Dermis blood vessel endothelial cell (primary cell): ENCODE measurements at places on chromosomes 2 and 18. TPM values are rescaled to one million over a fixed set of nuclear protein-coding genes. Genes with fewer than 3 reads are reported as not detected.

- peak; percentile 7 for DNase-seq
Observed at GRCh38 chr2:3779496-3780049, 76.2 kb downstream of the DCDC2C start.

DNA sequence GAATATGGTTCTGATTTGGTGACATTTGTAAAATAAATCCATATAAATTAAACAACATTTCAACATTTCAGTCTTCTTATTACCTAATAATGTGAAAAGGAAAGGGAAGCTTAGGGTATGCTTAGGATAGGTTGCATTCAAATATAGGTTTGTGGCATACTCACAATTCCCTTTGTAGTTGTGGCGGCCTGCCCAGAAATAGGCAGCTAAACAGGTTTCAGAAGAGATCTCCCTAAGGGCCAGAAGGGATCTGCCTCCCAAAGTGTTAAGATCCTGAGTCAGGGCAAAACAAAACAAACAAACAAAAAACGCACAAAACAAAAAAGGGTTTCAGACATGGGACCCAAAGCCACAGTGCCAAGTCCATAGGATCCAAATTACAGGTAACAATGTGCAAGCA, 41.4 kb upstream of the TCF7L1 start:
- no peak for DNase-seq

DNA sequence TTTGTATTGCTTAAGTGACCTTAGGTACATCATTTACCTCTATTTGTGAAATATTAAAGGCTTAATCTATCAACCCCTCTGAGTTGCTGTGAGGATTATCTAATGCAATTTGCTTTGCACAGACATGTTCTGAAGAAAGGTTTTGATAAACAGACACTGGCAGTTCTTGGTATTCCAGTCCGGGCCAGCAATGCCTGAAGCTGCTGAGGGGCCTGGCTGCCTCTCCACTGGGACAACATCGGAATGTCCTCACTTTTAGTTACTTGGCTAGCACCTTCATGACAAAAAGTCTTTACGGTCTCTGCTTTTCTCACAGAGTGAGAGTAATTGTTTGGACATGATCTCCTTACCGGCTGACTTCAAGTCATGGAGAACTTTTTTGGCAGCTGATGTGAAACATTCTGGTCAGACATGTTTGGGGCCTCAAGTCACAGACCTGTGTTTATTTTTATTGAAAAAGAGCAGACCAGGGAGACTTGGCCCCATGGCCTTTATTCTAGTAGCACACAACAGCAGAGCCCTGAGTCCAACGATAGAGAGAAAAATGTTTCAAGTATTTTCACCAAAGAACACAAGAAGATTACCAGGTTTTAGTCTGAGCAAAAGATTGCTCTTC, 1112.3 kb upstream of the FANCL start:
- DNase-seq: no peak

DNA sequence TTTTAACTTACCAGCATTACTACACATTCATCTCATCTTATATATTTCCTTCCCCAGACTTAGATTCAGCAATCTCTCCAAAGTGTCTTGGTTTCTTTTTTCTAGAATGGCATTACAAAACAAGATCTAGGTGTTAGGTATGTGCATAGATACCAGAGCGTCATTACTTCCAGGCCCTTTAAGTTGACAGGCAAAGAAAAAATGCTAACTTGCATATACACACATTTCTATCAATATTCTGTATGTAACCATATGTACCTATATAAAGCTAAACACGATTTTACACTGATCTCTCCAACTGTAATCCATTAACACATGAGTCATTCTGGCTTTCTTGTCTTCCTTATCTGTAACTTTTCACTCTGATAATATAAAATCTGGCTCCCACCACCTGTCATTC, 503.8 kb upstream of the NRXN1 start:
- DNase-seq: no peak

- DNase-seq: no peak
Observed at GRCh38 chr2:156158808-156159207, 173.7 kb downstream of the NR4A2 start.

SCN1A gene
- under 0.01 TPM in 1 of 2 replicates, not detected in the other for total RNA-seq

GRCh38 chr18:74116633-74117554, 30.7 kb downstream of the FBXO15 start:
- DNase-seq: peak; percentile 63

GRCh38 chr2:27806311-27807059, 35.0 kb downstream of the MRPL33 start:
- no peak for DNase-seq

DNA sequence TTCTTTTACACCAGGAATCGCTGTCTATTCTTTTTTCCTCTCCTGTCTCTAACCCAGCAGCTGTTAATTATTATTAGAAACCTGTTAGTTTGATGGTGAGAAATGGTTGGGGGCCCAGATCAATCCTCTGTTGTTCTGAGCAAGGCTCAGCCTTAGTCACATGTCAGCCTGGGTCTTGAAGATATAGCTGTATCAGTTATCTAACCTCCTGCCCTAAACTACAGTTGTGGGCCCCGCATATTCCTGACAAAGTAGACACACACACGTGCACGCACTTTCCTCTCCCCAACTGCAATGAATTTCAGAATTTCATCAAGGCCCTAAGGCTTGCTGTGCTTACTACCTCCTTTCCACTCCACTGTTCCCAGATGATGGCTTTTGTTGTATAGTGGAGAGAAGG, 54.6 kb downstream of the OLA1 start:
- DNase-seq: no peak

DNA sequence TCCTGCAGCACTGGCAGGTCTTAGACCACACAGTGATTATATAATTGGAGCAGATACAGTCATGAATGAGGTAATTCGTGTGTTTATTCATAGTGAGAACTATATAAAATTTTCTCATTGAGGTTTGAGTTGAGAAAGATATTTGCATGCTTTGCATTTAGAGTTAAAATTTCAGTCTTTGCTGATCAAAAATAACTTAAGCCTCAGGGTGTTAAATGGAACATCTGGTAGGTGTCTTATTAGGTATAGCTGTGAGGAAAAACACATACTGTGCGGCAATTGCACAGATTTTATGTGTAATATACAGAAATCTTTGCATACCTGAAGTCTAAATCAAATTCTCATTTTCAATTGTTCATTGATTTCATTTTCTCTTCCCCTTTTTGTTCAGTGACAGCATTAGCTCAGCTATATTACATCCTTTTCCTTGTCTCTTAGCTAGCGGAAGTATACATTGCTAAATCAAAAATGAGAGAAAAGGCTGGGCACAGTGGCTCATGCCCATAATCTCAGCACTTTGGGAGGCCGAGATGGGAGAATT, 21.2 kb downstream of the GORASP2 start:
- no peak for DNase-seq

- DNase-seq: no peak
Observed at GRCh38 chr2:206428783-206429182, 14.5 kb upstream of the ADAM23 start.

DNA sequence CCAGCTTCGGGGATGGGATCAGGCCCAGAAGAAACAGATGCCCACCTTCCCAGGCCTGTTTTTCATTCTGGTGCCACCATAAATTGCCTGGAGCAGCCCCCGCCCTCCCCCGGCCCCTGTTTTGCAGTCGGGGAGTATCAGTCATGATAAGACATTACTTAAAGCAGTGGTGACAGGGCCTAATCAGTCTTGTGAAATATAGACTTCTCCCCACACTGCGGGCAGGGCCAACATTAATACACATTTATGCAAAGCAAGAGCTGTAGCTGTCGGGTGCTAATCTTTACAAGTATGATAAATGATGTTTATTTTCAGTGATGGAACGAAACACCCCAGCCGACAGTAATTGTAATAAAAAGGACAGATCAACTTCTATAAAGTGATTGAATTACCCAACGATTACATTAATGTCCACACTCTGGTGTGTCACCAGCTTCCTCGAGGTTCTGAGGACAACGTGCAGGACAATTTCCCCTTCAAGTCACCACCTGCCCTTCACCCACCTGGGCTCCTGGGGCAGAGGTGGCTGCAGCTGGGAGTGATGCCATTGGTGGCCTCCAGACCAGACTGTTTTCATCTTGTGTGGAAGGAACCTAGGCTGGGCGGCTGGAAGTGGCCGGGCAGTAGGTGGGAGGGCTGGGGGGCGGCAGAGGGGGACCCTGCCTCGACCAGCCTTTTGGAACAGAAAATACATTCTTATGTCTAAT, 226.0 kb downstream of the TFCP2L1 start:
- no peak for DNase-seq
